Amniotic epithelial cell (primary cell): ENCODE measurements at places on chromosomes 6 and 20.
A peak's percentile ranks its signal among the peaks of the same experiment; 100 is the strongest.

GRCh38 chr20:21050710-21051109, 55.4 kb downstream of the LINC00237 start:
- no peak for DNase-seq

GRCh38 chr6:148981515-148981914, 234.7 kb downstream of the UST start:
- DNase-seq, result no peak

DNA sequence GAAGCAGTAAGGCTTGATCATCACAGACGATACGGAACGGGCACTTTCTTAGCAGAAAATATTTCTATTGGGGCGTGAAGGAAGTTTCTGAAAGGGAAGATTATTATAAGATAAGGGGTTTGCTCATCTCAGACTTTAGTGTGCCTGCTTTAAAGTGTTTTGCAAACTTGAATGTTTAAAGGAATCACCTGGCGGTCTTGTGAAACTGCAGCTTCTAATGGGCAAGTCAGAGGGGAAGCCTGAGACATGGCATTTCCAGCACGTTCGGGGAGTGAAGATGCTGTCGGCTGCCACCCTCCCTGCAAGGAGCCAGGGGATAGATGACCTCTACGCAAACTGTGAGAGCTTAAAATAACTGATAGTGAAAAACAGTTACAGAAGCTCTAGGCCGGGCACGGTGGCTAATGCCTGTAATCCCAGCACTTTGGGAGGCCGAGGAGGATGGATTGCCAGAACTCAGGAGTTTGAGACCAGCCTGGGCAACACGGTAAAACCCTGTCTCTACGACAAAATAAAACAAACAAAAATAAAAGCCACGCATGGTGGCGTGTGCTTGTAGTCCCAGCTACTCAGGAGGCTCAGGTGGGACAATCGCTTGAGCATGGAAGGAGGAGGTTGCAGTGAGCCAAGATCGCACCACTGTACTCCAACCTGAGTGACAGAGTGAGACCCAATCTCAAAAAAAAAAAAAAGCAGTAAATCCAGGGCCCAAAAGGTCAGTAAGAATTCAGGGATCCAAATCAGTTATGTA, 2.3 kb upstream of the KIF16B start:
- DNase-seq, result peak; percentile 19

- DNase-seq, result no peak
These were observed 113.0 kb downstream of the GRM4 start for GRCh38 chr6:34032856-34033255.

DNA sequence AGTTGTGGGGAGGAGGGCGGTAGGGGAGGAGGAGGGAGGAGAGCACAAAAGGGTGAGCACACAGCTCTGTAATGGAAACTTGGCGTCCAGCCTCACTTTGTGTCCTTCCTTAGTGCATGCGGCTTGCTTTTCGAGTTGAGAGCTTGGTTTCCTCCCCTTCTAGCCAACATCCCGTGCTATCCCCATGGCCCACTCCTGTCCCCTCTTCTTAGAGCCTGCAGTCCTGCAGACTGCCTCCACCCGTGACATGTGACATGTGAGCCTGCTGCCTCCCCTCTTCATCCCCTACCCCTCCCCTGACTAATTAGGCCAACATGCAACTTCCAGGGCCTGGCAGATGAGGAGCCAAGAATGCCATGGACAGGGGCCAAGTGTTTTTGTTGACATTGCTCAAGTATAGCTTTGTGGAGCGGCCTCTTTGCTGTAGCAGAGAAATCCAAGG, 63.2 kb downstream of the SLC24A3 start:
- peak; percentile 52 for DNase-seq

DNA sequence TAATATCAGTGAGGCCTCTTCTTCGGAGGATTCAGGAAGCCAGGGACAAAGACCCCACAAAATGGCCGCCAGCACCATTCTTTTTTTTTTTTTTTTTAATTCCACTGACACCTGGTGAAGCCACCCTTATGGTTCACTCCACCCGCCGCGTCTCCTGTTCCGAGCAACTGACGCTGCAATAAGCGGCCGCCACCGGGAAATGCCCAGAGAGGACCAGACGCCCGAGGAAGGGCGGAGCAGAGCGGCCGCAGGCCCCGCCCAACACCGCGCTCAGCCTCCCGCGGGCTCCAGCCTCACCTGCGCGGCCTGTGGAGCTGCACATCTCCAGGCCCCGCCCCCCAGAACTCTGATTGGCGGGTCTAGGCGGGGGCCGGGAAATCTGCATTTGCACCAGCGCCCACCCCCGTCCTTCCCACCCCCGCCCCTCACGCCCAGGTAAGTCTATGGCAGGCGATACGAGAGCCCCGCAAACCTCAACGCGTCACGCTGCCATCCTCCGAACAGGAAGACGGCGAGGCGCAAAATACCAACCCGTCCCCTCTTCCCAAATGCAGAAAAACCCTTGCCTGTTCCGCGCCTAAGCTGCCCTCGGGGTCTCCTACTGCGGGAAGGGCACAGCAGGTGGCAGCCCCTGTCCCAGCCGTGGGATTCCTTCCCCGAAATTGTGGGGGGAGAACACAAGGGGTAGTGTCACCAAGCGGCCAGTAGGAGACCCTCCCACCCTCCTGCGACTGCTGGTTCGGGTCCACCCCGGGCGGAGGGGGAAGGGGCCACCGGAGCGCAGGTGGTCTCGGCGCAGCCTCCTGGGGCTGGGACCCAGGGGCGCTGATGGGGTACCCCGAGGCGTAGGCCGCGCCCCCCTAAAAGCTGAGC, 960 bp downstream of the ATP9A start:
- DNase-seq, result no peak

DNA sequence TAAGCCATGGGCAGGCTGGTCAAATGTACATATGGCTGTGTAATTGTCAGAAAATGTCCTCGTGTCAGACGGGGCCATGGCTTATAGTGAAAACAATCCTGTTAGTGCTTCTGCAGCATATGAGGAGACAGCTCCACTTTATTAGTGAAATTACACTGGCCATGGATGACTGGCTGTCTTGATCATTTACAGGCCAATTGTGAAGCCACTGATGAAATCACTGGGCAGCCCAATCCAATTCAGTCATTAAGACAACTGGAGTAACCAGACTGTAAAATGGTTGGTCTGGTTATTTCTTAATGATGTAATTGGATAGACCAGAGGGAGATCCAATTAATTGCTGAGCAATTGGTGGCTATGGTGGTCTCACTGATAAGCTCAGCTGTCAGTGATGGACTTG, 749.5 kb downstream of the KIF16B start:
- DNase-seq, result no peak

GRCh38 chr6:159008656-159009288, 8.8 kb upstream of the RSPH3 start:
- DNase-seq, result peak; percentile 51

DNA sequence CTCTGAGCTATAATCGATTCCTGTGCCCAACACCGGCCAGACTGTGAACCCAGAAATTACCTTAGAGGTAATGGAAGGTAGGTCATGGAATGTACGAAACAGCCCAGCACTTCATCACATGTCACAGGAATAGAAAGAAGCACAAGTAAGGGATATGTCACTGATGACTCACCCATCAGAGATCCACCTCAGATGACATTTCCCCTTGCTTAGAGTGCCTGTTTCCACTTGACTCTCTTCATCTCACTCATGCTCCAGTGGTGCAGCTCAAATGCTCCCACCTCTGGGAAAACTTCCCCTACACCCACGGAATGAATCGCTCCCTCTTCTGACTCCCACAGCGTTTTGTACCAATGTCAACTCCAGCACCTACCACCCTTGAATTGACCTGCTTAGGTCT, 381.6 kb upstream of the CNR1 start:
- no peak for DNase-seq

DNA sequence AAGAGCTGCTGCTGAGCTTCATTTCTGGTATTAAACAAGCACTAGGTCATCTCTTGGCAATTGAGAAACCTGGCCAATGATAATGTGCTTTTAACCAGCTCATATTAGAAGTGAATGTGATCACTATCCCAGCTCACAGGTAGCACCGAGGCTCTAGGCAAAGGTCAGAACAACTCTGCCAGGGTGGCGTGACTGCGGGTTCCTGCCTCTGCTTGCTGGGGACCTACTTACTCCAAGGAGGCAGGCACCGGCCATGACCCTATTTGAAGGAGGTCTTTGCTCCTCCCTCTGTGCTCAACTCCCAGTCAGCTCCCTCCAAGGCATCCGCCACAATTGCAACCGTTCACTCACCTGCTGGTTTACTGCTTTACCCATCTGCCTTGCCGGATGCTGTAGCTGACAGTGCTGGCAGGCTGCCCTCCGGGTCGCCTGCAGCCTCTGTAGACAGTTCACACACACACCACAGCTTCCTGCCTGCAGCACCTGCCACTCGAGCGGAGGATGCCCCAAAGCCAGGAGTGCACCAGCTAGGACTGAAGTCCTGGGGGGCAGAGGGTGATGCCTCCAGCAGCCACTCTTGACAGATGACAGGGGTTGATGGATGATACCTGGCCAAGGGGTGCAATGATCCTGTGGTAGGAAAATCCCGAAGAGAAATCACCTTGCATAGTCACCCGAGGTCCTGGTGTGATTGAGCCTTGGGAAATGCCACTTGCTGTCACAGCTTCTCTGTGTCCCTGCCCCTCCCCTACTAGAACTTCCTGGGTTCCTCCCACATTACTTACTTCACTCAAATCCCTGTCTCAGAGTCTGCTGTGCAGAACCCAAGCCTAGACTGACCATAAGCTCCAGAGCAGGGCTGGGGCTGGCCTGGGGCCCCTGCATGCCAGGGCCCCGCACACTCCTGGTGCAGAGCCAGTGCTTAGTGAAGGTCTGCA, 8.8 kb upstream of the VSX1 start:
- no peak for DNase-seq

GRCh38 chr6:130675072-130675471, 152.1 kb upstream of the SMLR1 start:
- peak; percentile 84 for DNase-seq

DNA sequence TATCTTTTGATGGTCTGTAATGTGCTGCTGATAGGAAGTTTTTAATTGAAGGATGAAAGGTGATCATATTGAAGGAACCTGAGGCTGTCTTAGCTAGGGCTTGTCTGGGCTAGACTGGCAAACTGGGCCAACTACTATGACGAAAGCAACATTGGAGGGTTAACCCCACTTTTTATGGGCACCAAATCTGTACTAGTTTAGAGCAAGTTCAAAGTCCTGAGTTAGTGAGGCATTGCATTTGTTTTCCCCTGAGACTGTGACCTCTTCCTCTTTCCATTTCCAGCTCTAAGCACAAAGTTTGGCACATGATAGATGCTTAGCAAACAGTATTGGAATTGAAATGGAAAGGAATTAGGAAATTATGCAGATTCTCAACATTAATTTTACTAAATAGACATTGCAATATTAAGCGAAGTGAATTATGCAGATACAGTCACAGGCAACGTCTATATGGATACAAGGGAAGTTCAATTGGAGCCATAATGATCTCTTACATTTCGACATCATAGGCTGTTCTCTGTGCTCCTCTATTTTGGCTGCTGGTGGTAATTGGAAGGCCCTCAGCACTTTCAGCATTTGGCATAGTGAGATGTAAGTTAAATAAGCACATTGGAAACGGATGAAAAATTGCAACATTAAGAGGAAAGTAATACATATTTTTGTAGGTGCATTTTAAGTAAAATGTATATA, 22.2 kb downstream of the CEP57L1 start:
- DNase-seq, result no peak

DNA sequence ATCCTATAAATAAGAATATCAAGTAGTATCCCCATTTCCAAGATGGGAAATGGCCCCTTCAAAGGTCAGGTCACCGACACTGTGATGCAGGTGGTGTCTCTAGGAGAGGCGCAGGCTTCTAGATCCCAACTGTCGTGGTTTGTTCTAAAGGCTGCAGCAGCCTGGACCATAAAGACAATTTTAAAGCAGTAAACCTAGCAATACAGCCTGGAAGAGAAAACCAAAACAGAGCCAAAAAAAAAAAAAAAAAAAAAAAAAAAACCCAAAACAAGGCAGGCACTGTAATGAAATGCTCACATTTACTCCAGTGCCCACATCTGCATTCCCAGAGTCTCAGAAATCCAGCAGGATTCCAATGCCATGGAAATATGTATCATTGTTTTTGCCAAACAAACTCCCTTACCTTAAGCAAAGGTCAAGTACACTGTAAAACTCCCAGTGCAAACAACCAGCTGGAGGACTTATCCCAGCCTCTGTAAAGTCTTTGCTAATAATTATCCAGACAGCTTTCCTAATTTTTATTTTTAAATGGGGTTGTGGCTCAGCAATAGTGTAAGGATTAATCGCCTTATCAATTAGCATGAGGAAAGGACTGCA, 98.2 kb downstream of the PSMG4 start:
- no peak for DNase-seq

- DNase-seq, result no peak
These were observed 46.6 kb upstream of the DEFB112 start for GRCh38 chr6:50096296-50096695.

DNA sequence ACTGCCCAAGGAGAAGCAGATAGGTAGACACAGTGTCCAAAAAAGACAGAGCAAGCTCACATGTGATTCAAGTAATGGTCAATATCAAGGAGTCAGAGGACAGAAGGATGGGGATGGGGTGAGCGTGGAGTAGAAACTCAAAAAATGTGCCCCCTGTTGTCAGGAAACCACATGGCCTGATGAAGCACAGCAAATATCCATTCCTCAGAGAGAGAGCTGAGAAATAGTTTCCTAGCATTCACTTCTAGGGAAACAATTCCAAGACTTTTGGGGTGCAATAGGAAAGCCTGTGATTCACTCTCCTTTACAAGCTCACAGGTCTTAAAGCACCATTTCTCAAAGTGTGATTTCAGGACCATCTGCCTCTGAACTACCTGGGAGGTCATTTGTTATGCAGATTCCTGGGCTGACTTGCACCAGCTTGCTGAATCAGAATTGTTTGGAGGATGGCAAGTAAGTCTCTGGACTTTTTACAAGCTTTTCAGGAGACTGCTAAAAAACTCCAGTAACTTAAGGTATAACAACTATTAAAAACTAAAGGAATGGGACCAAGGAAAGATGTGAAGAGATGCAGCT, 432.8 kb downstream of the HDGFL1 start:
- DNase-seq, result no peak

DNA sequence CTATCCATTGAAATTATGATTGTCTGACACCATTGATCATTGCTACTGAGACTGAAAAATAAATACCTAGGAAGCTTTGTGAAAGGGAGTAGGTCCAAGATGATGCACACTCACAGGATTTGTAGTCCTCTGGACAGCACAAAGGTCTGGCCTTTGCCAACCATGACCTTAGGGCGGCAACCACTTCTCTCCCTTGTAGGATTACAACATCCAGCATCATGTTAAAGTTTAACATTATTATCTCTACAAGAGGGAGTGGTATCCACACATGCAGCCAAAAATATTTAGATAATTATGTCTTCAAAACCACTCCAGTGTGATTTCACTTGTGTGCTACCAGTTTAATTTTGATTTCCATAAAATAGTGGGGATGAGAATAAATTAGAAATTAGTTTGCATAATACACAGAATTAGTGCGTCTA, 51.1 kb upstream of the NHSL1 start:
- DNase-seq, result peak; percentile 52

DNA sequence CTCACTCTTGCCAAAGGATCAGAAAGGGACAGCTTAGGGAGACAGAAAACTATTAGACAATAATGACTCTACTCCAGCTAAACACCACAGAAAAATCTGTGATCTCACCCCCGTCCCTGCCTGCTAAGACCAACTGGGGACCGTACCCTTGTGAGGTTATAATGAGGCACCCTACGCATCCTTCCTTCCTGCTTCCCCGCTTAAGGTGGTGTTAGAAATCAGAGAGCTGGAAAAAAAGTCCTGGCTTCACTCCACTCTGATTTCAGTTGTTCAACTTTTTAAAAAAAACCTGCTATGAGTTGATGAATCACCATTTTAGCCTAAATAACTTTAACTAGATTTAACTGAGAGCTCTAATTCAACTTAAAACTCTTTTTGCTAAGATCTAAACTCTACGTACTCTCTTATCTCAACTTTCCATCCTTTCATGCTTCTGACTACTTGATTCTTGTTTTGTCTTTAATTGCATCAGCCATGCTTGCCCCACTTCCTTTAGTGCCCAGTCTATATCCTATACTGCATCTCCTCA, 35.8 kb upstream of the TMEM14A start:
- peak; percentile 24 for DNase-seq
